ENCODE measurements at places on chromosomes 7 and 10.

DNA sequence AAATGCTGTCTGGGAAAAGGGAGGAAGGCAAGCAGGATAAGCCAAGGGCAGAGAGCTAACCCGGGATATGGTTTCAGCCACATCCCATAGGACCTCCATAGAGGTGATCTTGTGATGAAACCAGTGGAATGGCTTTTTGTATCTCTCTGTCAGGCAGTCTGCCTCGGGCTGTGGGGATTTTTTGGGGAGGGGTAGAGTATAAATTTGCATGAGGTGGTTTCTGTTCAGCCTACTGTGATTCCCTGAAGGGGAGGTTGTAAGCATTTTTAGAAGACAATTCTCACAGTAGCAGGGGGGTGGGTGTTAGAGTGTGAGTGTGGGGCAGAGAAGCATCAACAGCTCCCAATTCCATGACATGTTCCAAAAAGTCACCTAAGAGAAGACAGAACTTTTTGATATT lies 11.8 kb downstream of the OR9A2 start:
- DNase-seq = no peak

- no peak for DNase-seq
These were observed 24.2 kb downstream of the PNLIPRP3 start for GRCh38 chr10:116451711-116452337.

DNA sequence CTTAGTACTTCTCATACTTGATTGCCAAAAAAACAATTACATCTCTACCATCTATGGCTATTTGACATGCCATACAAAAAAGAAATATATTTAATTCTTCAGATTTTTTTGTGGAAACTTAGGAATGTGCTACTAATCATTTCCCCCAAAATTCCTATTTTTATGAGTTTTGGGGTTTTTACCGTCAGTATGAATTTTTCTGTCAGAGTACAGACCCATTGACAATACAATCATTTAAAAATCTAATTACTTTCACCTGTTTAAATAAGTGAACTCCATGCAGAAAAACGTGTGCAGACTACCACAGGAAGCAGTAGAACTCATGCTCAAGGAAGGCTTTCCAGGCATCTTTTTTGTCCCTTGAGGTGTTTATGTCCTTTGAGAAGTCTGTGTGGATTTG lies 48.8 kb upstream of the FOXP2 start:
- no peak for DNase-seq

DNA sequence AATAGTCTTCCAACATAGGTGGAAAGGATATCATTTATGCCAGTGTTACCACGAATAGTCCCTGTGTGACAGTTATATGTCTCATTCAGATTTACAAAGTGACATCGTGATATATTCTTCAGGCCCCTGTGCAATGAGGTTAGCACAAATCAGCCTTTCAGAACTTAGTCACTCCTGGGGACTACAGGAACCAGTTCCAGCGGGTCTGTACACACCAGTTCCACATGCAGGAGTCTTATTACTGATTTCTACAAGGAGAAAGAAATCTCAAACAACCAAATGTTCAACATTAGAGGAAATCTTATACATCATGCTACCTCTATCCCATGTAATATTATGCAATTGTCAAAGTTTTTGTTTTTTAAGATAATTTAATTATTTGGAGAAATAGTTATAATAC lies 4.4 kb upstream of the WDR91 start:
- DNase-seq = no peak
